ENCODE measurements at places on chromosomes 1 and 21.

- no peak overlapping the region for H3K4me3 ChIP-seq
- H3K4me1 ChIP-seq = no peaks in the 10 kb centered on the region
- H3K27ac ChIP-seq = no peak overlapping the region
- H3K27me3 ChIP-seq = no peaks in the 10 kb centered on the region
- no peak for DNase-seq
Observed at GRCh38 chr21:34365809-34366208, 2.0 kb downstream of the KCNE2 start.

- DNase-seq = no peak
- no peak overlapping the region for H3K27ac ChIP-seq
- peaks cover 3% of the 10 kb centered on the region for H3K4me1 ChIP-seq
- H3K36me3 ChIP-seq = no peaks in the 10 kb centered on the region
- peak overlapping the region; percentile 63 for H3K4me3 ChIP-seq
Observed at GRCh38 chr1:153921080-153921802, 1.5 kb downstream of the GATAD2B start.

GRCh38 chr1:25809283-25809926 is 9.4 kb downstream of the SELENON start:
- no peak overlapping the region for H3K4me3 ChIP-seq
- H3K36me3 ChIP-seq = peaks cover 30% of the 10 kb centered on the region
- peaks cover 23% of the 10 kb centered on the region for H3K4me1 ChIP-seq
- no peak overlapping the region for H3K27ac ChIP-seq
- peak; percentile 56 for DNase-seq

- H3K27me3 ChIP-seq = no peaks in the 10 kb centered on the region
- H3K4me3 ChIP-seq = no peak overlapping the region
- H3K36me3 ChIP-seq = peaks cover 52% of the 10 kb centered on the region
- peaks cover 6% of the 10 kb centered on the region for H3K4me1 ChIP-seq
- DNase-seq = no peak
- H3K27ac ChIP-seq = peak overlapping the region; percentile 41
Observed at GRCh38 chr1:225851805-225852204, 30.4 kb downstream of the TMEM63A start.

All from pancreas (tissue), 10 donors.